ENCODE measurements at places on chromosomes 16 and 17. TPM values are rescaled to one million over a fixed set of nuclear protein-coding genes. Genes with fewer than 3 reads are reported as not detected.
A peak's percentile ranks its signal among the peaks of the same experiment; 100 is the strongest.

GRCh38 chr17:30832438-30833124 lies 815 bp downstream of the ATAD5 start:
- DNase-seq: no peak

- DNase-seq: peak; percentile 32
Measured at GRCh38 chr17:16353317-16354174, at the start of gene CENPV. CENPV (minus strand) TSS chr17:16353469; CDS start chr17:16353436, 33 bp downstream.

- DNase-seq: no peak
Measured at GRCh38 chr16:19689342-19689741, 28.7 kb downstream of the KNOP1 start.

DNA sequence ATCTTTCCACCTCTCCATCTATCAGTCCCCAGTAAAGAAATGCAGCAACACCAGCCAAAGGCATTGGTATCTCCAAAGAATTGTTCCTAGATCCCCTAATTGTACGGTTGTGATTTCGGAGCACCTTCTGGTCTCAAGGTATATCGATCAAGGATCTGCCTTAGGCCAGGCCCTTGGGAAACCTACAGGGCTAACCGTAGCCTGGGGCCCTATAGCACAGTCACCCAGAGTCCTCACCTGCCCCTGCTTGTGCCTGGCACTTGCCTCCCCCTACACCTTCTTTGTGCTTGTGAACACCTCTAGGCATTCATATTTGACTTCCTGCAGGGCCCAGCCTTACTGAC lies 16.8 kb upstream of the AURKB start:
- no peak for DNase-seq

DNA sequence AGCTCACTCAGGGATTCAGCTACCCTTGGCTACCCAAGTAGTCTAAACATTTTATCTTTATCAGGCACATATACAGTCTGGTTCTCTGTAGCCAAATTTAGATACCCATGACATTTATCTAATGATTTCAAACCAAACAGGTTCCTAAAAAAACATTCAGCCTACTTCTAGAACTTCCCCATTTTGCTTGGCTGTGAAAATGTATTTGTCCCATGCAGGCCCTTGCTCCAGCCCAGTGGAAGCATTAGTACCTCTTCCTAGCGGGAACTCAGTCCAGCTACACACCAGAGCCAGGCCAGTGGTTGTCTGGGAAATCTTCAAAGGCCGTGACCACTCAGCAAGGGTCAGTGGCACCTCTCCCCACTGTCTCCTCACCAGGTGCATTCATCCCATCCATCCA lies 26.2 kb upstream of the NAGLU start:
- DNase-seq: no peak

- peak; percentile 50 for DNase-seq
Measured at GRCh38 chr17:8223356-8224126, 13.2 kb upstream of the AURKB start.

DNA sequence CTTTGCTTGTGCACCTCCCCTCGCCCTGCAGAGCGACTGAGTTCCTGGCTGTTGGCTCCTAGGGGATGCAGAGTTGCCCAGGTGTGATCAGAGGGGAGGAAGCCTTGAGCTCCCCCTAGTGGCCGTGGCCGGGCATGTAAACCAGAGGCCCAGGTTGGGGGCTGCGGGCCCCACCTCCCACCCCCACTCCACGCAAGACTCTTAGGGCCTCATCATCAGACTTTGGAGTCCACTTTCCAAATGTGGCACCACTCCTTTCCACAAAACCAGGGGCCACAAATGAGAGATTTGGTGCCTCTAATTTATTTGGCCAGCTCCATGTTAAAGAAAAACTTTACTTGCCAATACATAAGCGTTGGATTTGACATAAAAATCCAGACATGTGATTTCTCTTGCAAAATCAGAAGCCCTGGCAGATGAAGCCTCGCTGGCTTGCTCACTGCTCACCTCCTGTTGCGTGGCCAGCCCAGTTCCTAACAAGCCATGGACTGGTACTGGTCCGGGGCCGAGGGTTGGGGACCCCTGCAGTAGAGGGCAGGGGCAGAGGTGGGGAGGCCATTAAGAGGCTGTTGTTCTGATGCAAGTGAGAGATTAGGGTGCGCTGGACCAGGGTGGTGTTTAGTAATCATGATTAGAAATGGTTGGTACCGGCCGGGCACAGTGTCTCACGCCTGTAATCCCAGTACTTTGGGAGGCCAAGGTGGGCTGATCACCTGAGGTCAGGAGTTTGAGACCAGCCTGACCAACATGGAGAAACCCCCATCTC lies 28.7 kb upstream of the GAS7 start:
- DNase-seq: peak; percentile 34

GRCh38 chr16:65547772-65548446 lies 426.0 kb upstream of the CDH11 start:
- DNase-seq: peak; percentile 99

DNA sequence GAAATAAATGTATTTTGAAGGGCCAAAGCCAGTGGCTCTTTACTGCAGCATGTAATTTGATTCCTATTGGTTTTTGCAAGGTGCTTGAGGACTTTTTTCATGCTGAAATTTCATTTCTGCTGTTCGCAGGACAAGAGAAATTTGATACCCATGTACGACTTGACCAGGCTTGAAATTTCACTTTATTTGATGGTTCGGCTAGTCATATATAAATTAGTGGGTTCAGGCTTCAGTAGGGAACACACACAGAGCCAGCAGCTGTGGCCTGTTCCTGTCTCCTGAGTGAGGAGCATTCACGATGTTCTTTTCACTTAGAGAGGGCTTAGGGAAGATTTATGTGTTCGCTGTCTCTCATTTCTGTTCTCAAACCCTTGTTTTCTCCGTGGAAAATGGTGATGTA lies 258.4 kb upstream of the CACNG5 start:
- DNase-seq: no peak

DNA sequence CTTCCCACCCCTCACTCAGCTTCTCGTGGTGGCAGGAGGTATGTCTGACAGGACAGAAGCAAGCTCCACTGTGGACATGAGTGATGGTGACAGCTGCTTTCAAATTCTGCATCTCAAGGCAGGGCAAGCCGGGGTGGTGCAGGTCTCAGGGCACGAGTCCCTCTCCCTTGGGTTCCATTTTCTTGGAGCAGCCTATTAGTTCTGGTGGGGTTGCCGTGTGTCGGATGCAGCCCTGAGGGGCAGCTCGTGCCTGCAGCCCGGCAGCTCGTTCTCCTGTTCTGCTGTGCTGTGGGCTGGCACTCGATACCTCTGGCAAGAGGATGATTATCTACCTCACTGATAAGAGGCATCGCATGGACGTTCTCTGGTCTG lies 16.5 kb upstream of the CLEC18C start:
- no peak for DNase-seq

- DNase-seq: no peak
Measured at GRCh38 chr16:26951950-26952349, 114.8 kb upstream of the C16orf82 start.

GRCh38 chr16:49416001-49416675 lies 42.5 kb downstream of the C16orf78 start:
- no peak for DNase-seq

GRCh38 chr17:68694791-68695485 lies 93.8 kb upstream of the FAM20A start:
- no peak for DNase-seq

- DNase-seq: peak; percentile 99
Measured at GRCh38 chr16:70715055-70715858, 29.4 kb upstream of the MTSS2 start.

DNA sequence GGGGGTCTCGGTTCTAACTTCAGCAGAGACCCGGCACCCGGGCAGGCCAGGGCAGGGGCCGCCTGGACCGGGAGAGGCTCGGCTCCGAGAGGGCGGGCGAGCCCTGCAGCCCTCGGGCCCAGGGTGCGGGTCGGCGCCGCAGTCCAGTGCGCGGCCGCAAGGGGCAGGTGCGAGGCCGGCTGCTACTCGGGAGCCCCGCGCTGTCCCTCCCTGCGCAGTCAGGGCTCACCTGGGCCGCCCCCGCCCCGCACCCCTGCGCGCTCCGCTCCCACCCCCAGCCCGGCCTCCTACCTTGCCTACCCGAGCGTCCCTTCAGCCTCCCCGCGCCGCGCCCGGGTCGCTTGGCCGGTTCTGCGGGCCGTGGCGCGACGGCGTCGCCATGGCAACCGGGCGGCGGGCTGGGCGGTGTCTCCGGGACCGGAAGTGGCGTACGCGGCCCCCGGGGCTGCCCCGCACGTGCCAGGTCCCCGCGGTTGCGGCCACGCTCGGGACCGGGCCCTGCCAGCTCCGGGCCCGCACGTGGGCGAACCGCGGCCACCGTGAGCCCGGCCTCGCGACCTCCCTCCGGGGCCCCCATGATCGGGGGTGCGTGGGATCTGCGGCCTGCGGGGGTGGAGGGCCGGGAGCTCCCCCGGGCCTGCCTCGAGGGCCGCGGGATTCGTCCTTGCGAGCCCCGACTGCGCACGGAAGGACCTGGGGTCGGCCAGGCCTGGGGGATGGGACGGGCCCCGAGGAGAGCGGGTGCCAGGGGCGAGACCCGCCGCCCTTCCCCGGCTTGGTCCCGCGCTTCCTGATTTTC lies at the start of gene CYB561:
Gene CYB561, minus strand, starts transcription at position 353 of the 799 bp plus-strand sequence. CDS start 8,759 bp downstream, outside the sequence.
- DNase-seq: peak; percentile 51

GRCh38 chr17:2178798-2179501 lies 124.0 kb downstream of the HIC1 start:
- DNase-seq: no peak

GRCh38 chr17:31564883-31565301 lies 173.4 kb downstream of the RAB11FIP4 start:
- peak; percentile 85 for DNase-seq

DNA sequence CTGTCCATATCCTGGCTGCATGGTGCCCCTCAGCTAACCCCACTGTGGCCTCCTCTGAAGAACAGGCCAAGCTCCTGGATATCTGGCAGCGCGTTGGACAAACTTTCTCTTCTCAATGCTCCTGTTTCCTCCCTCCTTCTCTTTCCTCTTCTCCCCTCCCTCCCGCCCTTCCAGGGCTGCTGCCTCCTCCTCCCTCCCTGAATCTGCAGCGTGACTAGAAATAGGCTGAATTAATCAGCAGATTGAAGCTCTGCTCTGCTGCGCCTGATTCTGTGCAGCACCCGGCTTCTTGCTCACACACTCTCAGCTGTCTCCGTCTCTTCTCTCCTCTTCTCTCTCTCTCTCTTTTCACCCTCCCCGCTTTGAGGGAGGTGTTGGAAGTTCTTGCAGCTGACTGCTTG lies 19.8 kb downstream of the TMEM94 start:
- DNase-seq: peak; percentile 46

- peak; percentile 27 for DNase-seq
Measured at GRCh38 chr16:17370223-17370707, 100.5 kb downstream of the XYLT1 start.

- DNase-seq: no peak
Measured at GRCh38 chr17:19369846-19370492, 7.4 kb upstream of the B9D1 start.

- no peak for DNase-seq
Measured at GRCh38 chr16:58503166-58503862, 3.4 kb downstream of the NDRG4 start.

- DNase-seq: no peak
Measured at GRCh38 chr16:14004031-14004728, 66.9 kb upstream of the MRTFB start.

- DNase-seq: peak; percentile 91
Measured at GRCh38 chr17:82297714-82298537, 19.5 kb downstream of the CD7 start.

- DNase-seq: no peak
Measured at GRCh38 chr17:20127360-20128035, 118.3 kb downstream of the SPECC1 start.

- peak; percentile 58 for DNase-seq
Measured at GRCh38 chr16:588639-588888, 1.3 kb upstream of the RAB40C start.

DNA sequence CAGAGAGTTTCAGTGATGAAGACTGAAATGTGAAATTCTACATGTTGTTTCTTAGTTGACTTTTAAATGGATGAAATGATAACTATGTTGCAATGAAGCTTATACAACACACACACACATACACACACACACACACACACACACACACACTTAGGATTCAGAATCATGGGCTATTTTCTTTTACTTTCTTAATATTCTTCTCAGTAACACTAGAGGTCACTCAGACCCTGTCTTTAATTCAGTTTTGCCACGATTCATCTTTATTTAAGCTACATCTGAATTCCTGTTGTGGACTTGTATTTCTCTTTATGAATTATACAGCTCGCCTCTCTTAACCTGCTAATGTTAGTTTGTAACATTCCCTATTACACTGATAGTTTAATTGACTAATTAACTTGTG lies 109.6 kb upstream of the GOT2 start:
- DNase-seq: peak; percentile 33

- no peak for DNase-seq
Measured at GRCh38 chr17:4394208-4395110, 28.0 kb upstream of the UBE2G1 start.

GRCh38 chr17:38702916-38703741 lies 1.9 kb upstream of the MLLT6 start:
- no peak for DNase-seq

- DNase-seq: no peak
Measured at GRCh38 chr17:13346592-13346991, 255.1 kb downstream of the HS3ST3A1 start.

DNA sequence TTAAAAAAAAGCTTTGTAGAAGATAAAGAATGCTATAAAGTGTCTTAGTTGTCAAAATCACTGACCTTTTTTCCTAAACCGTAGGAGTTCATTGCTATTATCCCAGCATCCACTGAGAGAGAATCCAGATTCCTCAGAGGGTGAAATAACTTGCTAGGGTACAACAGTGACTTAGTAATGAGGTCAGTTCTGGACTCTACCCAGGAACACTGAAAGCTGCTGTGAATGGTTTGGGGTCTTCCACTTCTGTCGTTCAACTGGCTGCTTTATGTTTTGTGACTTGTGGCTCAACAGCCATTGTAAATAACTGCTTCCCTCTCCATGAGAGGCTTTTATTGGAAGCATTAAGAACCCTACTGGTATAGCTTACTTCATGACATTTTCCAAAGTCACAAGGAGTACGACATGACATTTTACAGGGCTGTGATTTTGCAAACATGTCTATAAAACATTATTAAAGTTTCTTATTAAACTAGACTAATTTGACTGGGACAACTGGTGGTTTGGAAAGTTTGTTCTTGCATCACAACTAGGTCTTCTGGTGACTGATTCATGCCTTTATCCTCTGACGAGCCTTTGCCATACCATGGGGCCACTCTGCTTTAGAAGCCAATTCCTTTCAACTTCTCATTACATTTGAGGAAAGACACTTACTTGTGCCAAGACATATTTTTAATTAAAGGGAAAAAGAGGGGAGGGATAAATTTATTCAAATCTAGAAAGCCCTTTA lies 92.2 kb upstream of the CDH11 start:
- no peak for DNase-seq

Gene CSH1
- not detected for total RNA-seq

Gene TP53TG3B
- total RNA-seq: not detected

Gene ADORA2B
- total RNA-seq: 10.5 TPM

Gene KRTAP4-6
- not detected for total RNA-seq

Gene MYOCD
- 0.17 TPM for total RNA-seq

Gene DYNLRB2
- 0.26 TPM for total RNA-seq

Gene PRSS22
- not detected for total RNA-seq

Gene BCL6B
- total RNA-seq: 0.50 TPM

Gene MIEN1
- total RNA-seq: 25.6 TPM

Gene HSF4
- 31.3 TPM for total RNA-seq

Gene TNFRSF17
- not detected for total RNA-seq

Gene KRT16
- not detected for total RNA-seq

Gene ACSM2B
- not detected for total RNA-seq

Gene CDR2
- total RNA-seq: 53.7 TPM
